ENCODE measurements at places on chromosomes 5 and 9. TPM values are rescaled to one million over a fixed set of nuclear protein-coding genes. Genes with fewer than 3 reads are reported as not detected.

DNA sequence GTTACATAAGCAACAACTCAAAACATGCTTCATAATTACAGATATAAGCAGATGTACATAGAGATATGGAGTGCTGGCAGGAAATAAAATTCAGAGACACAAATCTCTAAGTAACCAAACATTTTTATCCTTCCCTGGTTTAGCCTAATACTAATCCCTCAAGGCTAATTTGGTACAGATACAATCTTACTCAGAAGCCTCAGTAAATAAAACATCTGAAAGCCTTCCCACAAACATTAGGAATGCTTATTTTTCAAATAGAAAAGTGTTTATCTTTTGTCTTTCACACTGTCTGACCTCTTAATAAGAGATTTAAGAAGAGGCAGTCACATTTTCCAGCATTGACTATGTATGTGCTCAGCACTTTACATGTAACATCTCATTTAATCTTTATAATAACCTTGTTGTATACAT lies 399.4 kb downstream of the ARRDC3 start:
- DNase-seq: no peak
- H3K4me1 ChIP-seq: peaks cover 9% of the 10 kb centered on the region
- H3K27me3 ChIP-seq: no peaks in the 10 kb centered on the region
- no peak overlapping the region for H3K4me3 ChIP-seq

DNA sequence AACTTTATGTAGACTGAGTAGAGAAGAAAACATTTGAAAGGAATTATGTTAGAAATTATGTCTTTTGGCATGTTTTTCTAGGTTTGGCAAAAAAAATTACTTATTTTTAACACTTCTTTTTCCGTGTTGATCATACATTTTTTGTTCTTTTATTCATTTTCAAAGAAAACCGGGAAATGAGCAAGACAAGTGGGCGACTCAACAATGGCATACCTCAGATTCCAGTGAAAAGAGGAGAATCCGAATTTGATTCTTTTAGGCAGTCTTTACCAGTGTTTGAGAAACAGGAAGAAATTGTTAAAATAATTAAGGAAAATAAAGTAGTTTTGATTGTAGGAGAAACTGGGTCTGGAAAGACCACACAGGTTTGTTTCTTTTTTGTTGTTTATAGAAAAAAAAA lies 12.9 kb downstream of the YTHDC2 start:
- DNase-seq: no peak
- H3K36me3 ChIP-seq: no peaks in the 10 kb centered on the region
- H3K4me3 ChIP-seq: no peak overlapping the region
- H3K4me1 ChIP-seq: peaks cover 11% of the 10 kb centered on the region
- H3K27me3 ChIP-seq: no peaks in the 10 kb centered on the region
- no peak overlapping the region for H3K27ac ChIP-seq

DNA sequence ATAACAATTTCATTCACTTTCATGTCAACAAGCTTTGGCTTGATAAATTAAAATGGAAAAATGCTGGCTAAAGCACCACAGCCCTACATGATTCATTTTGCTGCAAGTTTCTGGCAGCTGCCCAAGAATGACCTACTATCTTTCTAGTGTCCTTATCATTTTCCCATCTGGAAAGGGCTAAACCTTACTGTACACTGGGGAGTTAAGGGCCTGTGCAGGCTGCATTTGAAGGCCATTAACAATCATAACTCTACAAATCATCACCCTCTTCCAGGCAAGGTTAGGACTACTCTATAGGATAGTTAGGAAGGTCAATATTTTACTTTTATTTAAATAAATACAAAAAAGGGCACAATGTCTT lies 579.7 kb upstream of the ZNF608 start:
- no peak overlapping the region for H3K27ac ChIP-seq
- DNase-seq: no peak
- H3K27me3 ChIP-seq: no peaks in the 10 kb centered on the region
- H3K4me1 ChIP-seq: no peaks in the 10 kb centered on the region
- H3K36me3 ChIP-seq: no peaks in the 10 kb centered on the region

- no peaks in the 10 kb centered on the region for H3K27me3 ChIP-seq
- H3K36me3 ChIP-seq: no peaks in the 10 kb centered on the region
- no peak overlapping the region for H3K27ac ChIP-seq
- no peaks in the 10 kb centered on the region for H3K4me1 ChIP-seq
Observed at GRCh38 chr5:140011297-140011802, 31.7 kb downstream of the NRG2 start.

- no peak overlapping the region for H3K27ac ChIP-seq
- no peak overlapping the region for H3K4me3 ChIP-seq
- no peaks in the 10 kb centered on the region for H3K4me1 ChIP-seq
- DNase-seq: no peak
- H3K27me3 ChIP-seq: no peaks in the 10 kb centered on the region
Observed at GRCh38 chr5:157387683-157388093, 72.3 kb upstream of the NIPAL4 start.

DNA sequence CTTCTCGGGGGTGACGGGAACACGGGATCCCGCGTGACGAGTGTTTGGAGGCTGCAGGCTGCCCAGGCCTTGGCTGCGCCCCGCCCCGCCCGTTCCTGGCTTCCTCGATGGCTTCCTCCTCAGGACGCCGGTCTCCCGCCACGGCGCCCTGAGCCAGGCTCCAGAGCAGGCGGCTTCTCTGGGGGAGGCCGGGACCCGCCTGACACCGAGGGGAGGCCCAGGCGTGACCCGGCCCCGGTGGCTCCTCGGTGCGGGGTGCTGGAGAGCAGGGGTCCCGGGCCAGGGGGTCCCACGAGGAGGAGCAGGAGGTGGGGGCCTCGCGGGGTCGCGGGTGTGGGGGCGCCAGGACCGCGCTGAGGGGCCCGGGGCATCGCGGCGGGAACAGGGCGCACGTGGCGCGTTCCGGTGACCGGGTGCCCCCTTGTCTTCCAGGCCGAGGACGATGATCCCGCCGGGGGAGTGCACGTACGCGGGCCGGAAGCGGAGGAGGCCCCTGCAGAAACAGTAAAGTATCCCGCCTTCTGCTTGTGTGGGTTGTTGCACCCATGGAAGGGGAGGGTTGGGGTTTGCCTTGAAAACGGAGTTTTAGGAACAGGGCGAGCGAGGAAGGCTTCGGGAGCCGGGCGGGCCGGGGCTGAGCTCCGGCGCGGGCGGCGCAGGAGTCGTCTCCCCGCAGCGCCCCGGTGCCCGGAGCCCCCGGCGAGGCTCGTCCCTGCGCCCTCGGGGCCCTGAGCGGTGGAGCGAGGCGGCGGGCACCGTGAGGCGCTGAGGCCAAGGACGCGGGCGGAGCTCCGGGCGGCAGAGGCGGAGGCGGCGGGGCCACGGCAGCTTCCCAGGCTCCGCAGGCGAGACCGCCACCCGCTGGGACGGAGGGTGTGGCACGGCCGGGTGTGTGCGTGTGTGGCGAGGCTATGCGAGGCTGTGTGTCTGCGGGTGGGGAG lies 22.2 kb downstream of the AHRR start:
- DNase-seq: peak; percentile 76
- peak overlapping the region; percentile 61 for H3K4me3 ChIP-seq
- no peak overlapping the region for H3K27ac ChIP-seq
- no peaks in the 10 kb centered on the region for H3K27me3 ChIP-seq

GRCh38 chr9:36479101-36479500 lies 79.0 kb upstream of the RNF38 start:
- H3K4me1 ChIP-seq: peaks cover 24% of the 10 kb centered on the region
- H3K36me3 ChIP-seq: no peaks in the 10 kb centered on the region
- H3K27me3 ChIP-seq: no peaks in the 10 kb centered on the region
- no peak for DNase-seq
- H3K27ac ChIP-seq: no peak overlapping the region
- H3K4me3 ChIP-seq: no peak overlapping the region

- H3K36me3 ChIP-seq: no peaks in the 10 kb centered on the region
- H3K4me1 ChIP-seq: no peaks in the 10 kb centered on the region
- no peak for DNase-seq
- H3K27me3 ChIP-seq: no peaks in the 10 kb centered on the region
- H3K4me3 ChIP-seq: no peak overlapping the region
- H3K27ac ChIP-seq: no peak overlapping the region
Observed at GRCh38 chr5:67910546-67910945, 305.0 kb upstream of the PIK3R1 start.

Gene NUDT12
- total RNA-seq: 11.8 TPM

Gene MSMP
- not detected for total RNA-seq

Gene BTNL3
- not detected for total RNA-seq
